Left lung (tissue), 14 donors: ENCODE measurements at places on chromosomes 2 and 18. TPM values are rescaled to one million over a fixed set of nuclear protein-coding genes. Genes with fewer than 3 reads are reported as not detected.

DNA sequence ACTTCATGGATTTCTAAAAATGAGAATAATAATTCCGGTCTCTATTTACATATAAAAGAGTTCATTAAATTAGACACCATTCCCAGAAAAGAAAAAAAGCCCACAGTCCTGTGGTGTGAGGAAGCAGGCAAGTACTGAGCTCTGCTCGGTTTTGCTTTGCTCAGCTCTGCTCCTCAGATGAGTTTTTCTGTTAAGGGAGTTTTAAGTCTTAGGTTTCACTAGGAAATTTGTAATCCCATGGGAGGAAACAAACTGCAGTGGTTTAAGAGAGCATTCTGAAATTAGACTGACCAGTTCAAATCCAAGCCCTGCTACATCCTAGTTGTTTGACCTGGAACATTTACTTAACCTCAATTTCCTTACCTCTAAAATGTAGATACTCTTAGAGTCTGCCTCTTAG is 338.6 kb upstream of the MMADHC start:
- no peak overlapping the region for H3K4me3 ChIP-seq
- no peaks in the 10 kb centered on the region for H3K27me3 ChIP-seq
- no peaks in the 10 kb centered on the region for H3K36me3 ChIP-seq
- no peak overlapping the region for H3K27ac ChIP-seq
- DNase-seq: no peak

- no peak overlapping the region for H3K27ac ChIP-seq
- H3K27me3 ChIP-seq: no peaks in the 10 kb centered on the region
- no peaks in the 10 kb centered on the region for H3K36me3 ChIP-seq
- DNase-seq: peak; percentile 60
- H3K4me1 ChIP-seq: no peaks in the 10 kb centered on the region
Observed at GRCh38 chr2:46435796-46436360, 43.5 kb upstream of the TMEM247 start.

GRCh38 chr2:111025288-111025687 is 95.4 kb upstream of the BCL2L11 start:
- no peaks in the 10 kb centered on the region for H3K36me3 ChIP-seq
- no peak overlapping the region for H3K4me3 ChIP-seq
- DNase-seq: no peak
- no peaks in the 10 kb centered on the region for H3K27me3 ChIP-seq
- H3K4me1 ChIP-seq: peaks cover 31% of the 10 kb centered on the region
- H3K27ac ChIP-seq: no peak overlapping the region

GRCh38 chr2:191991442-191991841 is 144.6 kb upstream of the CAVIN2 start:
- no peaks in the 10 kb centered on the region for H3K27me3 ChIP-seq
- H3K27ac ChIP-seq: no peak overlapping the region
- no peaks in the 10 kb centered on the region for H3K4me1 ChIP-seq
- DNase-seq: no peak

DNA sequence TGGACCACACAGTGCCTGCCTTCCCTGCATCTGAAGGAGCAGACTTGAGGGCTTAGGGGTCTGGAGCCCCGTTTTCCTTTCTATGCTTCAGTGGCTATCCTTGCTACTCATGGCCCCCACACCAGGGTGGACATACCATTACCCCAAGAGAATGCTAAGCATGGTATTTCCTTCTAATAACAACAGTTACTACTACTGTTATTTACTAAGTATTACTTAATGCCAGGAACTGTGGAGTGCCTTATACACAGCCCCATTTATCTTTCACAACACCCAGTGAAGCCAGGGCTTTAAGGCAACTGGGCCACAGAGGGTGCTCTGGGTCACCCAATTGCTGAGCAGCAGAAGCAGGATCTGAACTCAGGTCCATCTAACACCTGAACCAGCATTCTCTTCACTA is 5.8 kb upstream of the PAX8 start:
- H3K27ac ChIP-seq: peak overlapping the region; percentile 70
- peaks cover 4% of the 10 kb centered on the region for H3K27me3 ChIP-seq
- no peak overlapping the region for H3K4me3 ChIP-seq
- no peaks in the 10 kb centered on the region for H3K36me3 ChIP-seq
- DNase-seq: no peak

DNA sequence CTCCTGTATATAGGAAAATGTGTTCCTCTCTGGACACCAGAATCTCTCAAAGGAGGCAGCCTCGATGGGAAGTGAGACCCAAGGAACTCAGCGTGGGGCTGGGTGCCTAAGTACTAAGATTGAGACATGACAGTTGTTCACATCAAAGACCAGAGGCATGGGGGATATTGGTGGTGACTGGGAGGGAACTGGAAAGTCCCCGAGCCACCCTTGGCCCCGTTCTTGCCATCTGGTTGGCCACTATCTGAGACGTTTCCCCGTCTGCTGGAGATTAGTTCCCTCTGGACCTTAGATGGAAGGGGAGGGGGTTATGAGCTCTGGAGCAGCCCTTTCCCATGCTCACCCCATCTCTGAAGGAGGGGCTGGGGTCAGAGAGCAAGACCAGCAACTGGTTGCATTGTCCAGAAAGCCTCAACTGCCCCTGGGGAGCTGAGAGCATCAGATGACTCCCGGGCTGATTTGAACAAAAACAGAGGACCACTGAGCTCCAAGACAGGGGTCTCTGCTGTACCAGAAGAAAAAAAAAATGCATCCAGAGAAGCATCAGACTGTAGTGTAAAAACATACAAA is 11.8 kb downstream of the FBLN7 start:
- no peaks in the 10 kb centered on the region for H3K36me3 ChIP-seq
- H3K4me1 ChIP-seq: no peaks in the 10 kb centered on the region
- H3K4me3 ChIP-seq: no peak overlapping the region

DNA sequence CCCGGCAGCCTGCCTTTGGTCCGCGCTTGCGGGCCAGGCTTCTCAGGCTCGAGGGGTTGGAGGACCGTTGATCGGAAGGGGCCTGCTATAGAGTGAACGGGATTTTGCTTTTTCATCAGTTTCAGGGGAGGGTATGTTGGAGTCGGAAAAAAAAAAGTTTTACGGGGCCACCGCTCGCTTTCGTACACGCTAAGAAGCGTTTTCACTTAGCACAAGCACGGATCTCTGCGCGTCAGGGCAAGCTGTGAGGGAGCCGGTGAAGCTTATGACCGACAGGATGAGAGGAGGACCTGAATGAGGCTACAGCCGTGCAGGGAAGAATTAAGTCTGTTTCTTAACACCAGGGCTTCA is 443 bp downstream of the CPSF3 start:
- H3K4me3 ChIP-seq: peak overlapping the region; percentile 98
- no peaks in the 10 kb centered on the region for H3K27me3 ChIP-seq
- H3K27ac ChIP-seq: peak overlapping the region; percentile 89
- peaks cover 26% of the 10 kb centered on the region for H3K4me1 ChIP-seq
- DNase-seq: no peak

DNA sequence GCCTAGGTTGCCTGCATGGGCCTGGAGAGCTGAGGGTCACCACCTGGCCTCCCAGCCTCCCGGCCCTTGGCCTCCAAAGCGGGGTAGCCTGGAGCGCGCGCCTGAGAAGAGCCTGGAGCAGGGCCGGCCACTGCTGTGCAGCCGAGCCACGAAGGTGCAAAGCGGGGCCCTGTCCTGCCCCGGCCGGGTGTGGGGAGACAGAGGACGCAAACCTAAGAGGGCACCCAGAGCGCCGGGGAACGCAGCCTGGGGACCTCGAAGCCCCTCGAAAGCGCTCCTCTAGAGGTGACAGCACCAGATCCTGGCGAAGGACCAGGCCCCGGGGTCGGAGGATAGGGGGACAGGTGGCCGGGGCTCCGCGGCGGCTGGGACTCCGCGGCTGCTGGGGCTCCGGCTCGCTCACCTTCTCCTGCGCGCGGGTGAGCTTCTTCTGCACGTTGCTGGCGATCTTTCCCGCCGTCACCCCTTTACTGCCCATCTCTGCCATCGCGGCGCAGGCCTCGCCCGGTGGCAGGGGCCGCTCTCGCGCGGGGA is 430 bp downstream of the BIN1 start:
- peak; percentile 84 for DNase-seq
- H3K36me3 ChIP-seq: no peaks in the 10 kb centered on the region
- peaks cover 41% of the 10 kb centered on the region for H3K27me3 ChIP-seq
- H3K4me1 ChIP-seq: no peaks in the 10 kb centered on the region
- peak overlapping the region; percentile 75 for H3K27ac ChIP-seq

GRCh38 chr2:169891593-169892298 is 64.5 kb downstream of the UBR3 start:
- H3K27me3 ChIP-seq: no peaks in the 10 kb centered on the region
- H3K4me3 ChIP-seq: no peak overlapping the region
- DNase-seq: no peak
- no peaks in the 10 kb centered on the region for H3K4me1 ChIP-seq
- H3K36me3 ChIP-seq: no peaks in the 10 kb centered on the region
- H3K27ac ChIP-seq: no peak overlapping the region

DNA sequence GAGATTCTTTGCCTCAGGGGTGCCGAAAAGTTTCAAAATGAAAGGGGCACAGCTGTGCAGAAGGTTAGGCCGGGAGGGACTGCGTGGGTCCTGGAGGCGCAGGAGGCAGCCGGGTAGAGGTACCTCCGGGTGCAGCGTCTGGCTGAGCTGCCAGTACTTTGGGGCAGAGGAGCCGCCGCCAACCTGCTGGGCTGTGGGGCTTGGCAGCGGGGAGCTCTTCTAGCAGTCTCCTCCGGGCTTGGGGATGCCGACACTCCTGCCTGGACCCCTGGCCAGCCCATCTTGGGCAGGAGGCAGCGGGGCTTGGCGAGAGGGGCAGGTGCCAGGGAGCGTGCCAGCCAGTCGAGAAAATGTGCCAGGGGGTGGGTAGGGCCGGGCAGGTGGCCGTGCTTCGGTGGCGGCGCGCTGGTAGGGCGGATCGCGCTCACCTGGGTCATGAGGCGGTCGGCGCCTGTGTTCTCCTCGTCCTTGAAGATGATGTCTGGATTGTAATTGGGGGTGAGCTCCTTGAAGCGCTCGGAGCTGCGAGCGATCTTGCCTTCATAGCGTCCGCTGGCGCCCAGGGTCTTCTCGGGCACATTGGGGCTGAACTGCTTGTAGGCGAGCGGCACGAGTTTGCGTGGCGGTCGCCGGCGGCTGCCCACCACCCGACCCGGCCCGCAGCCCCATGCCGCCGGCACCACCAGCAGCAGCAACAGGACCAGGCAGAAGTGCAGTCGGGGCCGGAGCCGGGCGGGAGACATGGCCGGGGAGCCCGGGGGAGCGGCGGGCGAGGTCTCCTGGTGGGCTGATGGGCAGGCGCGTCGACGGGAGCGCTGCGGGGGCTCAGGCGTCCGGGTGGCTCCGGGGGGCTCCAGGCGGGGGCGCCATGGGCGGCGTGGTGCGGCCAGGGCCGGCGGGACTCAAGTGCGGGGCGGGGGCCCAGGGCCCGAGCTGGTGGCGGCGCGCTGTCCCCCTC is 717 bp downstream of the IHH start:
- no peaks in the 10 kb centered on the region for H3K36me3 ChIP-seq
- H3K27ac ChIP-seq: no peak overlapping the region
- peak overlapping the region; percentile 34 for H3K4me3 ChIP-seq
- no peak for DNase-seq

DNA sequence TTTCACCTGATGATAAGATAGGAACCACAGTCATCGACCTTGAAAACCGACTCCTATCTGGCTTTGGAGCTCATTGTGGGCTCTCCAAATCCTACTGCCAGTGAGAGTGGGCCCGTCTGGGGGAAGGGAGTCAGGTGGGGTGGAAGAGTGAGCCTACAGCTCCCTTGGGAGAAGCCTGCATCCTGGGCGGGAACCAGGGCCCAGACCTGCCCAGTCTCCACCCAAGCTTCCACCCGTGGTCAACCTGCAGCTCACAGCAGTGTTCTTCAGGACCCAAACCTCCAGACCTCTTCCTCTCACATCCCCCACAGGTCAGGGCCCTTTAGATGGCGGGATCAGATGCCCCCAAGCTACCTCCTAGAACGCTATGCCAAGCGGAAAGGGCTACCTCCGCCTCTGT is 40.2 kb downstream of the LMAN2L start:
- H3K4me3 ChIP-seq: no peak overlapping the region
- H3K27ac ChIP-seq: no peak overlapping the region
- H3K36me3 ChIP-seq: no peaks in the 10 kb centered on the region
- no peaks in the 10 kb centered on the region for H3K4me1 ChIP-seq
- DNase-seq: no peak

DNA sequence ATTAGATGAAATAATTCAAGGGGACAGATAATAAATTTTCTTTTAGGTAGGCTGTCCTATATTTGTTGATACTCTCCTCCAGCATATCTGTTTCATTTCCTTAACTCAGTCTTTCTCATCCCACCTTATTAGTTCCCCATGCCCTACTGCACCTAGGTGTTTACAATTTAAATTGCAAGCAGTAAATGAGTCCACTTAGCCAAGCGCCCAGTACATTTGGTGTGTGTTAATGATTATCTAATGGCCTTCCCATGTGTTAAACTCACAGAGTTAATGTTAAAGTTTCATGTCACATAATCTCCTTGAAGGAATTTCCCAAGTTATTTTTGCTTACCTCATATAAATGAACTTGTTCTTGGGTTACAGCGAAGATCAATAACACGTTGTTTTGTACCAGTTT is 31.2 kb downstream of the ITGB6 start:
- no peak overlapping the region for H3K4me3 ChIP-seq
- peaks cover 8% of the 10 kb centered on the region for H3K4me1 ChIP-seq
- no peak for DNase-seq
- no peaks in the 10 kb centered on the region for H3K27me3 ChIP-seq

DNA sequence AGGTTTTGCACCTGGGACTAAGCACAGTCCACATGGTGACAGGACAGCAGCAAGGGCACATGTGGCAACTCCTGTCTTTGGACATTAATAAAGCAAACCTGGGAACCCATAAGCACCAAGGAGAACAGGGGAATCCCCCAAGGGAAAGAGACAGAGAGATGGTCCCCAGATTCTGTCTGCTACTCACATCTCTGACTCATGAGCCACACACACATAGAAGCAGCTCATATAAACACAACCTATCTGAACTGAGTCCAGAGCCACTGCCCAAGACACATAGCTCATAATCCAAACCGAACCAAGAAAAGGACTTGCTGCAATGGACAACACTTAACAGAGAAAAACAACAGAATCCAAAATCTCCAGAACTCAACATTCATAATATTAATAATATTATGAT is 82.5 kb downstream of the OSBPL1A start:
- H3K36me3 ChIP-seq: no peaks in the 10 kb centered on the region
- H3K27me3 ChIP-seq: no peaks in the 10 kb centered on the region
- H3K4me3 ChIP-seq: no peak overlapping the region
- DNase-seq: no peak
- H3K4me1 ChIP-seq: no peaks in the 10 kb centered on the region
- H3K27ac ChIP-seq: no peak overlapping the region

GRCh38 chr2:165679621-165680020 is 114.4 kb downstream of the GALNT3 start:
- H3K27me3 ChIP-seq: no peaks in the 10 kb centered on the region
- no peaks in the 10 kb centered on the region for H3K4me1 ChIP-seq
- no peaks in the 10 kb centered on the region for H3K36me3 ChIP-seq
- H3K27ac ChIP-seq: no peak overlapping the region
- no peak for DNase-seq
- no peak overlapping the region for H3K4me3 ChIP-seq

The SERPINB13 gene
- polyA plus RNA-seq: not detected

The FOXI3 gene
- not detected for polyA plus RNA-seq

The RAMP1 gene
- 6.8 TPM for polyA plus RNA-seq

The NYAP2 gene
- 0.04 TPM for polyA plus RNA-seq

The MOCOS gene
- polyA plus RNA-seq: 1.0 TPM

The SDC1 gene
- 104 TPM for polyA plus RNA-seq
